RKO (cell line): ENCODE measurements at places on chromosomes 1 and 21.
A peak's percentile ranks its signal among the peaks of the same experiment; 100 is the strongest.

DNA sequence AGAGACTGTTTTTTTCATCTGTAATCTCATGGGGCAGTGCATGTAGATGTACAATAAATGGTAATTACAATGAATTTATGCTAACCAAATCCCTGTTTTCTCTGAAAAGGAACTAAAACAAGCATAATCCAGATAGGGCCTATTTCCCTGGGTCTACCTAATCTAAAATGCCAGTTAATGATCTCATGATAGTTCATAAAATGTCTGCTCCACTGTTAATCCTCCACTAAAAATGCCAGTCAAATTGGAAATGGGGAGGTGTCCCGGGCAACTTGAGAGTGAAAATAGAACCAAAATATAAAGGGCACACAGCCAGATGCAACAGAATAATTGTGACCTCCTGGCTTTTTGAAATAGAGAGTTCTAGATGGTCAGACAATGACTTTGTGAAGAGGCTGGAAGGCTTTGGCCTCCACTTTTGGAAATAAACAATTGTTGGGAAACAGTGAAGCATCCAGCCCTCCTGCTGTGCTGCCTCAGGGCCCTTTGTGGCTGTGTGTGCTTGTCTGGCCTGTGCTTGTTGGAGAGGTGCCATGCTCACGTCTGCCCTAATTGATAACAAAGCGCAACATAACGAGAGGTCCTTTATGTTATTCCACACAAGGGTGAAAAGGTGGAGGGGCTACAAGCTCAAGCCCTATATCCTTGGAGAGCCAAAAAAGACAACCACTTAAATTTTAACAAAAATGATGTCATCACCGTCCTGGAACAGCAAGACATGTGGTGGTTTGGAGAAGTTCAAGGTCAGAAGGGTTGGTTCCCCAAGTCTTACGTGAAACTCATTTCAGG, 97.7 kb downstream of the ATP5PO start:
- DNase-seq = no peak

DNA sequence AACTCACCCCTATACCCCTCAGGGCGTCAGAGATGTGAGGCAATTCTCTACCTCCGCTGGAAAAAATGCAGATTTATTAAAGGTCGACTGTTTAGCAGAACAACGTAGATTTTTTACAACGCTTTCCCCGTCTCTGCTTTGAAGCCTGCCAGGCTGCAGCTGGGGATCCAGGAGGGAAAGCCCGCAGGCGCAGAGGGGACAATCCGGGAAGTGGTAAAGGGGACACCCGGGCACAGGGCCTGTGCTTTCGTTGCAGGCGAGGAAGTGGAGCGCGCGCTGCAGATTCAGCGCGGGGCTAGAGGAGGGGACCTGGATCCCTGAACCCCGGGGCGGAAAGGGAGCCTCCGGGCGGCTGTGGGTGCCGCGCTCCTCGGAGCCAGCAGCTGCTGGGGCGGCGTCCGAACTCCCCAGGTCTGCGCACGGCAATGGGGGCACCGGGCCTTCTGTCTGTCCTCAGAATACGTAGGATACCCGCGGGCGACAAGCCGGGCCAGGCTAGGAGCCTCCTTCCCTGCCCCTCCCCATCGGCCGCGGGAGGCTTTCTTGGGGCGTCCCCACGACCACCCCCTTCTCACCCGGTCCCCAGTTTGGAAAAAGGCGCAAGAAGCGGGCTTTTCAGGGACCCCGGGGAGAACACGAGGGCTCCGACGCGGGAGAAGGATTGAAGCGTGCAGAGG, 5.5 kb downstream of the SIM2 start:
- no peak for DNase-seq

GRCh38 chr21:37862536-37862935, 53.7 kb downstream of the KCNJ6 start:
- DNase-seq = peak; percentile 13

DNA sequence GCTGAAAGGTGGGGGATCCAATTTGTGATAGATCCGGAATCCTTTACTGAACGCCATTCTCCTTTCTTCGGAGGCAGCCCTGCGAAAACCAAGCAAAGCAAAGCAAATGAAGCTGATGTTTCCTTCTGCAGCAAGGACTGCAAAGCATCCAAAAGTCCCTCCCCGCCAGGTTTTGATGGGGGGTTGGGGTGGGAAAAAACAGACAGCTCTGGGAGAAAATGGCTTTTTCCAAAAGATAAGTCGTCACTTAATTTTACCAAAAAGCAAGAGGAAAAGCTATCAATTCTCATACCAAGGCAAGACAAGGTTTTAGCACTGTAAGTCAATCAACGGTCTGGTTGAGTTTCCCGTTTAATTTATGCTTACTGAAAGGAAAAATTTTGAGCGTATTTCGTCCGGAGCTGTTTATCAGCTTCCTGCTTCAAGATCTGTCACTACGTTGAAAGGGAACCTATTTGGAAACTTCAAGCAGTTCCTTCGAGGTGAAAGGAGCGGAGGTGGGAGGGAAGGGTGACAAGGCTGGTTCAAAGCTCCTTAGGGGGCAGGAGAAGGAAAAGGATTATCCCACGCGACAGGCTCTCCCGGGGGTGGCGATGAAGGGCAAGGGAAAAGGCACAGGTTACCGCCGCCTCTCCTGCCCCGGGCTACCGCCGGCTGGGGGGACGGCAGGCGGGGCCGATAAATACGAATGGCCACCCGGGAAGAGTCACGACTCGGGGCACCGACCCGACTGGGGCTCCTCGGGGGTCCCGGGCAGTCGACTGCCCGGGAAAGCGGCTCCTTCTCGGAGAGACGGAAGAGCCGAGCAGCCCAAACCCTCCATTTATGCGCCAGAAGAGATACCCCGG, 750 bp downstream of the SYNJ1 start:
- DNase-seq = peak; percentile 75

- DNase-seq = peak; percentile 49
Observed at GRCh38 chr1:110003747-110004428, 19.3 kb downstream of the AHCYL1 start.

DNA sequence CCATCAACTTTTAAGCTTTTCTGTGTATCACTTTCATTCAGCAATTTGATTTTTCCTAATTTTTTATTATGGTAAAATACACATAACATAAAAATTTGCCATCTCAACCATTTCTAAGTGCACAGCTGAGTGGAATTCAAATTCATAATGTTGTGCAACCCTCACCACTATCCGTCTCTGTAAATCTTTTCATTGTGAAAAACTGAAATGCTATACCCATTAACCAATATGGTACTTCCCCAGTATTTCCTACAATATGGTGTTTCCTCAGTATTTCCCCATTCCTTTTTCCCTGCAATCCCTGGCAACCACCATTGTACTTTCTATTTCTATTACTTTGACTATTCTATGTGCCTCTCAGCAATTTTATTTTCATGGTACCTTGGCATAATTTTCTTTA, 6.8 kb downstream of the STPG1 start:
- no peak for DNase-seq

DNA sequence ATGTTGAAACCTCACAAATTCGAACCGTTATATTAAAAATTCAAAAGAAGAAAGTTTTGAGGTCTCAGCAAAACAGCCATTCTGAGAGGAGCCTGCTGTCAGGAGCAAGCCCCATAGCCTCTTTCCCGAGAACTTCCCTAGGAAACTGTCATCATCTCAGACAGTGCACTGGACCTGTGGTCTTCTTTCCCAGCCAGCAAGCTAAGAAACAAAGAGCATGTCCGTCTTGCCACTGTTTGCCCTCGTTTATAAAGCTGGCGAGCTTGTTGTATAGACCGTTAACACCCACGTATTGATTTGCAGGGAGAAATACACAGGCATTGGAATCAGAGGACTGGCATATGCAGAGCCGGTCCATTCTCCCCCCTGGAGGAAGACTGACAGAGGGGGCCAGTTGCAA, 407.0 kb downstream of the NPHP4 start:
- no peak for DNase-seq

- DNase-seq = no peak
Observed at GRCh38 chr1:220785166-220786056, 1.3 kb upstream of the MTARC1 start.

DNA sequence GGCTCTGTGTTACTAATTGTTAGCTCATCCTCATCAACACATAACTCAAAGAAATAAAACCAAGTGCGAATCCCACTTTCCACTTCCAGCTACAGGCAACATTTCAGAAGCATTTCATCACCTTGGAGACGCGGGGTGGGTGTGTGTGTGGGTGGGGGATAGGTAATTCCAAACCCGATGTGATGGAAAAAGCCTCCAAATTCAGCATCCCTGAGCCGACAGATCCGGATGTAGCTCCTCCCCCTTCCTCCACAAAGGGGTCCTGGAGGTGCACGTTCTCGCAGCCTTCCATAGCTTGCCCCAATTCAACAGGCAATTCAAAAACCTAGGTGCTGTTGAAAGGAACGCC, 486 bp downstream of the HSPA13 start:
- peak; percentile 78 for DNase-seq

DNA sequence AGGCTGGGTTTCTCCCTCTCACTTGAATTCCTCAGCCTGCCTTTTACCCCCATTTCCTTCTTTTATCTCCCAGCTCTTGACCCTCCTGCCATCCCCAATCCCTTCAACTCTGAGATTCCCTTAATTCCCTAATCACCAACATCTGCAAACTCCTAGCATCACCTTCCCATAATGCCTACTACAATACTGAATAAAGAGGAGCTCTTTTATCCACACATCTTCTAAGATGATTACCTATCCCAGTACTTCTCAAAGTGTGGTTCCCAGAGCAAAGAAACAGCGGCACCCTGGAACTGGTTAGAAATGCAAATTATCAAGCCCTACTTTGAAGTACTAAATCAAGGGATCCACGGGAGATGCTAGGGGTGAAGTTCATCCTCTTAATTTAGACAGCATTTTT, 21.2 kb upstream of the UBE2U start:
- no peak for DNase-seq
